Naive thymus-derived CD8-positive, alpha-beta T cell (primary cell): ENCODE measurements at places on chromosomes 7 and 10. TPM values are rescaled to one million over a fixed set of nuclear protein-coding genes. Genes with fewer than 3 reads are reported as not detected.

Gene NUB1
- total RNA-seq: 95.8 TPM

Gene ANKRD7
- total RNA-seq: 0.60 TPM

Gene MOGAT3
- not detected for total RNA-seq

Gene SPDYE5
- 0.26 TPM for total RNA-seq

Gene SFTPA2
- total RNA-seq: not detected

Gene GRM3
- total RNA-seq: not detected

Gene CUBN
- total RNA-seq: 9.5 TPM

Gene NUDT13
- 3.4 TPM for total RNA-seq

Gene PLAC9
- total RNA-seq: not detected

Gene EBF3
- not detected for total RNA-seq

Gene GPR141
- not detected for total RNA-seq

Gene C10orf90
- total RNA-seq: not detected

Gene TFR2
- 5.9 TPM for total RNA-seq

Gene RELN
- not detected for total RNA-seq

Gene NPFFR1
- total RNA-seq: not detected

Gene SEMA3D
- not detected for total RNA-seq
